ENCODE measurements at places on chromosomes 1 and 21.

DNA sequence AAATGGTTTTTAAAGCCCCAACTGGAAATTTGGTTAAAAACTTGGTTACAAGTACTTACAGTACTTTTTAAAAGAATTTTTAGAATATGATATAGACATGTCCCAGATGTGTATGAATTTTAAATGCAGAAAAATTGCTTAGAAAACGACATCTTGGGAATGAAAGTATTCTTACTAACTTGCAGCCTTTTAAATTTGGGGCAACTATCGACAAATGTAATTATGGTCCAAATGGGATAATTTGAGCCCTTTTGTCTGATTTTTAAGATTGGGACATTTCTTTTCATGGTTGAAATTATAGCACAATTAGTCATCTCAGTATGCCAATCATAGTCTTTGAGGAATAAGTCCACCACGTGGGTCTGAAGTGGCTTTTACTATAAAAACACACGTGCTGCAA is 43.2 kb upstream of the MTR start:
- DNase-seq, result no peak

- DNase-seq, result peak; percentile 92
These were observed 8.6 kb downstream of the AIM2 start for GRCh38 chr1:159067699-159068621.

GRCh38 chr1:238409932-238410331 is 519.2 kb upstream of the ZP4 start:
- no peak for DNase-seq

DNA sequence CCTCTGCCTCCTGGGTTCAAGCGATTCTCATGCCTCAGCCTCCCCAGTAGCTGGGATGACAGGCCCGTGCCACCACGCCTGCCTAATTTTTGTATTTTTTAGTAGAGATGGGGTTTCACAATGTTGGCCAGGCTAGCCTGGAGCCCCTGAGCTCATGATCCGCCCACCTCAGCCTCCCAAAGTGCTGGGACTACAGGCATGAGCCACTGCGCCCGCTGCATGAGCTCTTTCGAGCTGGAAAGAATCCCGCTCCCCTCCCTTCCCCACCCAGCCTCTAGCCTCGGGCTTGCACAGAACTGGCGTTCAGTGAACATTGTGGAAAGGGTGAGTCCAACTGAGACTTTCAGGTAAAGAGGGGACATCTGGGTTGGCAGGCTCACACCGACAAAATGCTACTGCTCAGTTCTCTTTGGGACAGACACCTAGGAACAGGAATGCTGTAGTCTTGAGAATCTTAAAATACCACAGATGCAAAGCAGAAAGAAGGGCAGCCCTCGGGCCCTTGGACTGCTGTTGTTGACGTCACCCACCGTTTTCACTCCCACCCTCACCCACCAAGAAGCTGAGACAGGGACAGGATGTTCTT is 9.7 kb upstream of the GNG4 start:
- DNase-seq, result no peak

All from MM.1S (cell line).